Activated CD8-positive, alpha-beta memory T cell treated with anti-CD3 and anti-CD28 coated beads for 4 hours (primary cell): ENCODE measurements at places on chromosomes 12 and 14.

DNA sequence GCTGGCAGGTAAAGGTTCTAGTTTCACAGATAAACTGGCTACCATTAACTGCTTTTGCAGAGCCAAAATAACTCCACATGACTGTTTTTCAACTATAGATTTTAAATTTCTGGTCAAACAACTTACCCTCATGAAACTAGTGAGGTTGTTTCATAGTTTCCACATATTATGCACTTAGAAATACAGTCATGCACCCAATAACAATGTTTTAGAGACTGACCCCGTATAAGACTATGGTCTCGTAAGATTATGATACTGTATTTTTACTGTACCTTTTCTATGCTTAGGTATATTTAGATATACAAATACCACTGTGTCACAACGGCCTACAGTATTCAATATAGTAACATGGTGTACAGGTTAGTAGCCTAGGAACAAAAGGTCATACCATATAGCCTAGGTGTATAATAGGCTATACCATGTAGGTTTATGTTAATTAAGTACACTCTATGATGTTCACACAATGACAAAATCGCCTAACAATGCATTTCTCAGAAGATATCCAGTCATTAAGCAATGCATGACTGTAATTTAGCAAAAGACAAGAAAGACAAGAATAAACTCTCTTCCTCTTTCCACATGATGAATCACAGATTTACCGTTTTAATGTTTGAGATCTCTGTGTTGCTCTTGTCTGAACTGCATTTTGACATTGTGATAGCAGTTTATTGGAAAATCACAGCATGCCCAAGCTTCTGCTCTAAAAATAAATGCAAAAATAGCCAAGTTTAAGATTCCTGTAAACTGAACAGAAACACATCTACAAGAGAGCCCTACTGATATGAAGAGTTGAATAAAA lies 17.1 kb downstream of the DICER1 start:
- no peak for DNase-seq

DNA sequence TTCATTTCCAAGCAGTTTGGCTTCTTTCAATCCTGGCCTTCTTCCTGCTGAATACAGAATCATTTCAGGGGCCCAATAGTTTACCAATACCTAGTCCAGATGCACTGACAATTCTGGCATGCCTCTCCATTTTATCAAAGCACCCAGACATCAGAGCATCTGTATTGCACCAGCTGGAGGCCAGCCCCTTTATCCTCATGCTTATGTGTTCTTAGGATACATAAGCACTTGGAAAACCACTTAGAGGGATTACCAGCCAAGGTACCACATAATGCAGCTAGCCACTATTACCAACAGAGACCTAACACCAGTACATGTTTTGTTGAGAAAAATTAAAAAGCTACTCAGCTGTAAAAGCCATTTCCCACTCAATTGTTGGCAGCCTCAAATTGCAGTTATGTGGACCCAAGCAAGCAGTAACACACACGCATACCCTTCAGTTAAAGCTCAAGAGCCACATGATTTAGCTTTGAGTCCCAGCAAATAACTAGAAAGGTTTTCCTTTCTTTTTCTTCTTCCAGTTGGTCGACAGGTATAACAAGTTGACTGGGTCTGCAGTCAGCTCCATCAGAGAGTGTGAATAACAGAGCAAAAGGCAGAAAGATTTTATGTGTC lies 263.8 kb downstream of the DIO2 start:
- DNase-seq, result no peak

GRCh38 chr12:48119834-48120195 lies 651 bp downstream of the PFKM start:
- DNase-seq, result no peak

GRCh38 chr14:34425095-34425851 lies 36.8 kb downstream of the SPTSSA start:
- DNase-seq, result no peak

DNA sequence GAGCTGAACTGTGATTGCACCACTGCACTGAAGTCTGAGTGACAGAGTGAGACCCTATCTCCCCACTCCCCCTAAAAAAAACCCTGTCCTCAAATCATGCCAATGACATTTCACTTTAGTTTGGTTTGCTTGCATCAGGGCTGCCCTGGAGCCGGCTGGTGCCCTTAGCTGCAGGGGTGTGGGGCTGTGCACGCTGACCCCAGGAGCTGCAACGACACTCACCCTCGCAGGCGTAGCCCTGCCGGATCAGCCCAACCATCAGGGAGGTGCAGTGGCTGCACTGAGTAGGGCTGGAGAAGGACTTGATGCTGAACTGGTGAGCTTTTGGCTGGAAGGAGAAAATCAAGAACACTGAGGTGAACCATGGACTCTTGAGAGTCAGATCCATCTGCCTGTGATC lies 29.8 kb downstream of the AMN start:
- DNase-seq, result no peak

DNA sequence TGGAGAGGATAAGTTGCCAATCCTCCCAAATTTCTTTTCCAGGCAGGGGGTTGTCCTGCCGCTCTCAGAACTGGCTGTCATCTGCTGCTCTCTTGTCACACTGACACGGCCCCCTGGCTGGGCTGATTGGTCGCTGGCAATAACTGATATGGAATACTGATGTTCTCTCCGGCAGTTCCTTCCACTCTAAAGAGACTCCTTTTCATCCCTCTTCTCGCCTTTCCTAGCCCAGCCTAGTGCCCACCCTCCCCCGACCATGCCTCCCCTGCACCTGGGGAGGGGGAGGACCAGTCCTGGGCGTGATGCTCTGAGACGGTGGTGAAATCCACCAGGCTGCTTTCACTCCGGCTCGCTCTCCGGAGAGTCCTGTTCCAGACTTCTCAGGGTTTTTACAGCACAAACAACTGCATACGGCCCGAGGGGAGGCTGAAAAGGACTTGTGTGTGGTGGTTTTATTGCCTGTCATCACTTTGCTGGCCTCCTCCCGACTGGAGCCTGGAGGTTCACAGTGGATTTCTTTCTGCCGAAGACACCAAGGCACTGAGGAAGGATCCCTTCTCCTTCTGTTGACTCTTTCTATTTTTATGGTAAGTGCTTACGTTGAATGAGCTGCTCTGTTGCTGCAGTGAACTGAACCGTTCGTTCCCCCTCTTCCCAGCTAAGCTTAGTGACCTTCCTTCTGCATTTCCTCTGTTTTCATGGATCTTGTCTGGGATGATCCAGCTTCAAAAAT lies at the start of gene ANO4:
Gene ANO4 (plus strand): TSS at position 336 of the 733 bp plus-strand sequence. CDS start 107,010 bp downstream, outside the sequence.
- no peak for DNase-seq

- no peak for DNase-seq
Measured at GRCh38 chr12:120041386-120042231, 52.6 kb downstream of the BICDL1 start.

- DNase-seq, result no peak
Measured at GRCh38 chr14:104642540-104642868, 37.9 kb upstream of the TMEM179 start.

GRCh38 chr14:93035917-93036651 lies 79.6 kb downstream of the ITPK1 start:
- DNase-seq, result no peak

DNA sequence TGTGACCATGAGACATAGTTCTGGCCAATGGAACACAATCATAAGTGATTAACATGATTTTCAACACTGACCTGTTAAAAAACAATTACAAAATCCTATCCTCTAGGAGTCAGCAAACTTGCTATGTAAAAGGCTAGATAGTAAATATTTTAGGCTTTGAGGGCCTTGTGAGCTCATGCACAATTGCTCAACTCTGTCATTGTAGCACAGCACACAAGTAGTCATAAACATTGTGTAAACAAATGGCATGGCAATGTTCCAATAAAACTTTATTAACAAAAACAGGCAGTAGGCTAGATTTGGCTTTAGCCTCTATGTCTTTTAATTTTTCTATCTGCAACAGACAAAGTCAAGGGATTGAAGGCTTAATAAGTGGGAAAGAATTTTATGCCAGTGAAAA lies 350.7 kb downstream of the C12orf50 start:
- DNase-seq, result no peak

- DNase-seq, result no peak
Measured at GRCh38 chr12:645563-646071, 17.6 kb downstream of the NINJ2 start.
